ENCODE measurements at places on chromosomes 2 and 18. TPM values are rescaled to one million over a fixed set of nuclear protein-coding genes. Genes with fewer than 3 reads are reported as not detected.

Gene TFCP2L1
- 0.45 TPM for polyA plus RNA-seq

Gene MYCN
- 17.9 TPM for polyA plus RNA-seq

Gene TMEM198
- 19.9 TPM for polyA plus RNA-seq

Gene PKP4
- 56.1 TPM for polyA plus RNA-seq

Gene CDCA7
- polyA plus RNA-seq = 75.9 TPM

Gene HOXD12
- not detected for polyA plus RNA-seq

Gene GALR1
- 0.51 TPM for polyA plus RNA-seq

Gene VWA3B
- polyA plus RNA-seq = 0.09 TPM

Gene GPR55
- polyA plus RNA-seq = 0.63 TPM

Gene TRPM8
- polyA plus RNA-seq = 0.15 TPM

Gene GBX2
- not detected for polyA plus RNA-seq

Gene PELI1
- polyA plus RNA-seq = 30.6 TPM

Gene ASB18
- polyA plus RNA-seq = 0.03 TPM

Gene ARMC9
- polyA plus RNA-seq = 14.4 TPM

Gene GPR75
- 3.3 TPM for polyA plus RNA-seq

Gene HAT1
- polyA plus RNA-seq = 39.4 TPM

Gene DSG1
- polyA plus RNA-seq = 0.19 TPM

Gene UGT1A10
- polyA plus RNA-seq = 0.06 TPM
